Right lobe of liver (tissue), 6 donors: ENCODE measurements at places on chromosomes 4 and X.
A peak's percentile ranks its signal among the peaks of the same experiment; 100 is the strongest.

DNA sequence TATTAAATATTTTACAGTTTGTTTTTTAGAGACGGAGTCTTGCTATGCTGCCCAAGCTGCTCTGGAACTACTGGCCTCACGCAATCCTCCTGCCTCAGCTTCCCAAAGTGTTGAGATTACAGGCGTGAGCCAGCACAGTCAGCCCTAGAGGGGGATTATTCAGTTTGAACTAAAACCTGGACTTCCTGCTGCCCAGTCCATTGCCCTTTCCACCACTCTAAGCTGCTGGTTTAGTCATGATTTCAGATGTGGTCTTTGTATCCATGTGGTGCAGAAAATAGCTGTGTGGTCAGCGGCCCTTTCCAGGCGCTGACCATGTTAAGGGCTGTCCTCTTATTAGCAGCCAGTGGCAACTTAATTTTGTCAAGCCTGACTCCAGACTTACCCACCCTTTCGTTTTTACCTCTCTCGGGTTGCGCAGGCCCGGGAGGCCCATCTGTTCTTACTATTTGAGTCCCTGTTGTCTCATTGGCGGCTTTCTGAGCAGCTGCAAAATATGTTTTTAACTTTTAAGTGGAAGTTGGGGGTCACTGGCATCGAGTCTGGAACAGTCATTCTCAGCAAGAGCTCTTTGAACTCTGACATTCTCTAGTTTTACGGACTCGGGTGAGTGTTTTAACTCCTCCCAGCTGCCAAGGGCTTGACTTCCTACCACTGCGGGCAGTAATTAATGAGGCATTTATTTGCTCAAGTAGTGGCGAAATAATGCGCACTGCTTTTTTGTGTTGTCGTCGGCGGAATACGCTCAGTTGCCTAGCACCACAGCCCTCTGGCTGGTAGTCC is 773 bp upstream of the VMA21 start:
- DNase-seq: no peak
- H3K4me3 ChIP-seq: peak overlapping the region; percentile 84
- H3K36me3 ChIP-seq: no peaks in the 10 kb centered on the region
- H3K4me1 ChIP-seq: no peaks in the 10 kb centered on the region
- no peaks in the 10 kb centered on the region for H3K27me3 ChIP-seq

- H3K4me1 ChIP-seq: no peaks in the 10 kb centered on the region
- H3K4me3 ChIP-seq: no peak overlapping the region
- no peaks in the 10 kb centered on the region for H3K27me3 ChIP-seq
- no peaks in the 10 kb centered on the region for H3K36me3 ChIP-seq
- DNase-seq: no peak
- no peak overlapping the region for H3K27ac ChIP-seq
Observed at GRCh38 chr4:100306018-100306417, 115.8 kb upstream of the DDIT4L start.

- H3K4me3 ChIP-seq: no peak overlapping the region
- no peaks in the 10 kb centered on the region for H3K36me3 ChIP-seq
- DNase-seq: no peak
- H3K27ac ChIP-seq: no peak overlapping the region
- no peaks in the 10 kb centered on the region for H3K27me3 ChIP-seq
Observed at GRCh38 chrX:118760025-118760424, 32.6 kb downstream of the IL13RA1 start.

GRCh38 chr4:123443401-123444289 is 47.0 kb downstream of the SPRY1 start:
- no peak overlapping the region for H3K4me3 ChIP-seq

- H3K27ac ChIP-seq: no peak overlapping the region
- no peak overlapping the region for H3K4me3 ChIP-seq
- no peaks in the 10 kb centered on the region for H3K36me3 ChIP-seq
- H3K27me3 ChIP-seq: no peaks in the 10 kb centered on the region
Observed at GRCh38 chrX:153800746-153801145, 6.3 kb downstream of the SSR4 start.

- H3K27ac ChIP-seq: no peak overlapping the region
- H3K36me3 ChIP-seq: peaks cover 11% of the 10 kb centered on the region
- no peak for DNase-seq
- H3K4me3 ChIP-seq: no peak overlapping the region
- H3K27me3 ChIP-seq: no peaks in the 10 kb centered on the region
- H3K4me1 ChIP-seq: no peaks in the 10 kb centered on the region
Observed at GRCh38 chr4:153579872-153580271, 104.2 kb upstream of the TLR2 start.

GRCh38 chrX:71910986-71911730 is 513 bp downstream of the NHSL2 start:
- H3K4me1 ChIP-seq: no peaks in the 10 kb centered on the region
- no peaks in the 10 kb centered on the region for H3K27me3 ChIP-seq
- no peak for DNase-seq
- peak overlapping the region; percentile 16 for H3K4me3 ChIP-seq
- no peaks in the 10 kb centered on the region for H3K36me3 ChIP-seq

DNA sequence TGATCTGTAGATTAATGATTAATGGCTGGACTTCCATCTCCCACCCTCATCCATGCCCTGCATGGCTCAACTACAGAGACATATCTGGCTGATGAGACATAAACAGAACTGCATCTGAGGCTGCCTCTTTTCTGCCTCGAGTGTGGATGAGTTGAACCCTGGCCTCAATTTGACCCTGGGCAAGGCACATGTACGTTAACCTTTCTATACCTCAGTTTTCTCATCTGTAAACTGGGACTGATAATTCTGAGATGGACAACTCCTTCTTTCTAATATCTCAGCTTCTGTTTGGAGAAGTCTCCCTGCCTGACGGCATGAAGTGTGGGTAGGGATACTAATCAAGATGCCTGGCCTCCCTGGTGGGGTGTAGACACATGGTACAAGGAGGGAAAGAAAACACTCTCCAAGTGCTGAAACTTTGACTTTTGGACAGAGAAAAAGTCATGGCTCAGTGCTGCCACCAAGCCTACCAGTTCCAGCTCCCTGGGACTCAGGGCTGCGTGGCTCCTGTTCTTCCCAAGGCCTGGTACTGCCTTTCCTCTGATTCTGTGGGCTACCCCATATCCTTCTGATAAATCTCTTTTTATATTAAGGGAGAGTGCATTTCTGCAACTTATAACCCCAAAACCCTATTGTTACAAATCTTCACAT is 64.4 kb downstream of the HAUS3 start:
- no peaks in the 10 kb centered on the region for H3K4me1 ChIP-seq
- no peak overlapping the region for H3K27ac ChIP-seq
- DNase-seq: no peak
- H3K27me3 ChIP-seq: no peaks in the 10 kb centered on the region
- no peak overlapping the region for H3K4me3 ChIP-seq
- no peaks in the 10 kb centered on the region for H3K36me3 ChIP-seq

DNA sequence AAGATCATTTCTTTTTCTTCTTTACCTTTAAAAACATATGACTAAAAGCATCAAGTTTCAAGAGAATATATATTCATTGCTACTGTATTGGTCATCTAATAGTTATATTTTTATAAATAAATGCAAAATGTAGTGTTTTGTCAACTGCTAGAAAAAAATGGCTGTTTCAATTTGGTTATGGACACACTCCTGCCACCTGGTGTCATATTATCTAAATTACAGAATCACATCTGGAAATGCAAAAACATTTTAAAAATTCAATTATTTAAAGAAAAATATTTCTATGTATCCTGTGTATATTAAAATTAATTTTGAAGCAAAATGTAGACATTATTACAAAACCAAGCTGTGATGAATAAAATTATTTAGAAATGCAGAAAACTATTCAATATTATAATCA is 329.4 kb upstream of the PCDH18 start:
- H3K4me3 ChIP-seq: no peak overlapping the region
- H3K27ac ChIP-seq: no peak overlapping the region
- H3K27me3 ChIP-seq: no peaks in the 10 kb centered on the region
- H3K36me3 ChIP-seq: no peaks in the 10 kb centered on the region
- no peak for DNase-seq
- no peaks in the 10 kb centered on the region for H3K4me1 ChIP-seq

DNA sequence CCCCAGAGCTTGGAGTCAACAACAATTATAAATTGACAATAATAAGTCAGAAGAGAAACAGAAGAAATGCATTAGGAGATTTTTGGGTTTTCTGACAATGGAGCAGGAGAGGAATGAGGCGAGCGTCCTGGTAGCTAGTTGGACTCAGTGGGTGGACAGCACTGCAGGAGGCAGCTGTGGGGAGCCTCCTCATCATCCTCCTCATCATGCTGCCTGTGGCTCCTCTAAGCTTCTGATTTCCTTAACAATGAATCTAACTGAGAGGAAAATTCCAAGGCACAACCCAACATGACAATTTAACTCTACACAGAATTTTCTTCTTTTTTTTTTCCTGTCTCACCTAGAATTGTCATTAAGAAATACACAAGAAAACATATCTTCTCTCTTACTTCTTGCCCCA is 357.1 kb upstream of the NOCT start:
- H3K4me1 ChIP-seq: no peaks in the 10 kb centered on the region

GRCh38 chrX:74117962-74118902 is 185.7 kb upstream of the ZCCHC13 start:
- no peak overlapping the region for H3K4me3 ChIP-seq
- H3K36me3 ChIP-seq: no peaks in the 10 kb centered on the region
- no peak for DNase-seq
- H3K27ac ChIP-seq: no peak overlapping the region
- no peaks in the 10 kb centered on the region for H3K4me1 ChIP-seq

- no peak for DNase-seq
- no peak overlapping the region for H3K4me3 ChIP-seq
- H3K27ac ChIP-seq: no peak overlapping the region
- H3K4me1 ChIP-seq: no peaks in the 10 kb centered on the region
Observed at GRCh38 chrX:152038804-152039203, 64.3 kb upstream of the GABRE start.

GRCh38 chr4:74190919-74191397 is 33.0 kb downstream of the MTHFD2L start:
- no peak overlapping the region for H3K27ac ChIP-seq
- no peak for DNase-seq
- no peak overlapping the region for H3K4me3 ChIP-seq
- H3K4me1 ChIP-seq: no peaks in the 10 kb centered on the region

DNA sequence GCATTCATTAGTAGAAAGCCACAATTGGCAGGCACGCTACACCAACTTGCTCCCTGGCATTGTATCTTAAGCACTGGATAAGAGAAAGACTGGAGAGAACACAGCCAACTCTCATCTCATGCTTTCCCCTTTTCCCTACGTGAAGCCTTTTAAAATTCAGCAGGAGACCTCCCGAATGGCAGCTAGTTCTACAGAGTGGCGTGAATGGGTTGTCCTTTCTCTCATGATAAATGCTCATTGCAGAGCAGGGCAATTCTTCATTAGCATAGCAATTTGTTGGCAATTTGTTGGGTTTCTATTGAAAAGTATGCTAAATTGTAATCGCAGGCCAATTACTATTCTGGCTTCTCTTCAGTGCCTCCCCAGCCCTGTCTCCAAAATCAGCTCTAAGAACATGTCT is 48.0 kb downstream of the SEPTIN11 start:
- H3K27me3 ChIP-seq: no peaks in the 10 kb centered on the region
- no peak for DNase-seq
- no peak overlapping the region for H3K4me3 ChIP-seq
- no peak overlapping the region for H3K27ac ChIP-seq
- peaks cover 5% of the 10 kb centered on the region for H3K36me3 ChIP-seq

DNA sequence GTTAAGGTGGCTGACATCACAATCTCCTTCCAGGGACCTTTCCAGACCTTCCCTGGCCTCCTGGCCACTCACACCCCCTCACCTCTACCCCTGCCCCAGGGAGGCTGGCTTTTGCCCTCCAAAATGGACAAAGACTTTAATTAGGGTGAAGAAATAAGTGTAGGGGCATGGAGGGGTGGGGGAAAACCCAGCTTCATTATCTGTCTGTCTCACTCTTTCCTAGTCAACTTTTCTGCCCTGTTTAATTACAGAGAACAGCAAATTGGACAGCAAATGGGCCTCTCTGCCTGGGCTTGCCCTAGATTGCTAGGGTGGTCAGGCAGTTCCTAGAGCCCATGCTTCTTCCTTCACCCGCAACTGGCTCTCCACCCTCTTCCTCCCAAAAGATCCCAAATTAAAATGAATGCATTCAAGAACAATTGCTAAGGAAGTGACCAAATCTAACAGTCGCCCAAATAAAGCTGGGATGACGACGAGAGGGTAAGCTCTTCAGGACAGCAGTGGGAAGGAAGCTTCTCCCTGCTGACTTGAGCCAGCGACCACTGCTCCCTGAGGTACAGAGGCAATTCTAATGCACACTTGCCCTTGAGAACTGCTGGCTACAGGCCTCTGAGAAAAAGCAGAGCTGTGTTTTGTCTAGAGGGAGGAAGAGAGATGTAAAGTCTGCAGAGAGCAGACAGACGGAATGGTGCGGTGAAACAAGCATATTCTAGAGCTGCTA is 12.4 kb downstream of the RAI2 start:
- H3K27me3 ChIP-seq: no peaks in the 10 kb centered on the region
- H3K4me1 ChIP-seq: no peaks in the 10 kb centered on the region
- H3K4me3 ChIP-seq: no peak overlapping the region
- H3K27ac ChIP-seq: no peak overlapping the region

- no peaks in the 10 kb centered on the region for H3K4me1 ChIP-seq
- no peaks in the 10 kb centered on the region for H3K36me3 ChIP-seq
- no peaks in the 10 kb centered on the region for H3K27me3 ChIP-seq
- no peak overlapping the region for H3K4me3 ChIP-seq
- H3K27ac ChIP-seq: no peak overlapping the region
Observed at GRCh38 chr4:42262701-42263490, 110.4 kb upstream of the BEND4 start.

DNA sequence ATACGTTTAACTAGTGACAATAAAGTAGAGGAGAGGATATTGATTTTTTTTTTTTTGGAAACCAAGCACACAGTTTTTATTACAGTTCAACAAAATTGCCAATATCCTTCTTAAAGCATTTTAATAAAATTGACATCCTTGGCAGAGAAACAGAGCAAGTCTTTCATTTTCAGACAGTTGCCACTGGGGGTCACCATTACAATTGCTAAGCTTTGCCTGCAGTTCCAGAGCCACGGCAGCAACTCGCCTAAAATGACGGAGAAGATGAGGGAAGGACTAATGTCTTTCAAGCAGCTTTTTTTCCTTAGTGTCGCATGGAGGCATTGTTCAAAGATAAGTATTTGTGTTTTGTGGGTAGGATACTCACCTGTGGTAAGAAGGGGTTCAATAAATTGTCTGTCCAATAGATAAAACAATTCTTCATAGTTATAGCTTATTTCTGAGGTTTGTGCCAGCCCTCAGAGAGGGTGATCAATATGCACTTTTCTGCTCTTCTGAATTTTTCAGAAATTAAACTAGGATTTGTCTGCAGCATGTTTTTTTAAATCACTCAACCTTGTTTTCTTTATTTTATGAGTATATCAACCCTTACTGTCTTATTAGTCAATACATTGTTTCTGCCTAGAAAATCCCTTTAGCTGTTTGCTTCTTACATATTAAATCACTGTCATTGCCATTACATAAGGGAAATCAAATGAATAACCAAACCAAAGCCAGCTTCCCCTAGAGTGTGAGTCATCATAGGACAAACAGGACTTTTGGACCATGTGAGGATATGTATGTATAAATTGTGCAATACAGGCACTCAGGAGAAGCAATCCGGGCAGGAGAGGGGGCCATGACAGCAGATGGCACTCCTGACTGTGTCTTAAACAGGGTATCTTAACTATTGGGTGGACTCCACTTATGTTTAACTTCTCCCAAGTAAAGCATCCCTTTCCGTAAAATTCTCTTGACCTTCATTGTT is 508.1 kb upstream of the ARX start:
- DNase-seq: no peak
- no peak overlapping the region for H3K27ac ChIP-seq
- H3K27me3 ChIP-seq: peaks cover 5% of the 10 kb centered on the region
- H3K4me3 ChIP-seq: no peak overlapping the region
- no peaks in the 10 kb centered on the region for H3K36me3 ChIP-seq
